ENCODE measurements at places on chromosomes 4 and X. TPM values are rescaled to one million over a fixed set of nuclear protein-coding genes. Genes with fewer than 3 reads are reported as not detected.

CYLC1 gene
- not detected for total RNA-seq

FRAS1 gene
- total RNA-seq = 1.8 TPM

CFAP99 gene
- 0.05 TPM for total RNA-seq

TXK gene
- 0.07 TPM for total RNA-seq

UBA1 gene
- 188 TPM for total RNA-seq

Data from A549 treated with CORT108297 at 1 μM for 4 hours (cell line).